ENCODE measurements at places on chromosomes 12 and 14.

GRCh38 chr12:106994579-106995220 is 7.8 kb upstream of the MTERF2 start:
- no peak for DNase-seq

DNA sequence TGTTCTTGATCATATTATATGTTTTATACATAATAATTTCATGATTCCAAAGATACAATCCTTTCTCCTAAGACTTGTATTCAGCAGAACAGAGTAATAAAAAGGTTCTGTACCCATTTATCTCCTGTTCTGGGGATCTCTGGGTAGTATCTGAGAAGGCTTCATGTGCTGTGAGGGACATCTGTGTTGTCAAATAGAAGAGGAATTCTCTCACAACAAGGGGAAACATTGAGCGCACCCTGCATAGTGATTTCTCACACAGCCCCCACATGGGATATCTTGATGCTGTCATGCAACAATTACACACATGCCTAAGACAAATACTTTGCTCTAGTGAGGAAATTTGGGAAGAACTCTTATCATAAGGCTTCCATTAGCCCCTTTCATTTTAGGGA is 101.8 kb upstream of the ATF1 start:
- no peak for DNase-seq

- DNase-seq: no peak
Observed at GRCh38 chr12:106913456-106913855, 42.3 kb upstream of the TMEM263 start.

DNA sequence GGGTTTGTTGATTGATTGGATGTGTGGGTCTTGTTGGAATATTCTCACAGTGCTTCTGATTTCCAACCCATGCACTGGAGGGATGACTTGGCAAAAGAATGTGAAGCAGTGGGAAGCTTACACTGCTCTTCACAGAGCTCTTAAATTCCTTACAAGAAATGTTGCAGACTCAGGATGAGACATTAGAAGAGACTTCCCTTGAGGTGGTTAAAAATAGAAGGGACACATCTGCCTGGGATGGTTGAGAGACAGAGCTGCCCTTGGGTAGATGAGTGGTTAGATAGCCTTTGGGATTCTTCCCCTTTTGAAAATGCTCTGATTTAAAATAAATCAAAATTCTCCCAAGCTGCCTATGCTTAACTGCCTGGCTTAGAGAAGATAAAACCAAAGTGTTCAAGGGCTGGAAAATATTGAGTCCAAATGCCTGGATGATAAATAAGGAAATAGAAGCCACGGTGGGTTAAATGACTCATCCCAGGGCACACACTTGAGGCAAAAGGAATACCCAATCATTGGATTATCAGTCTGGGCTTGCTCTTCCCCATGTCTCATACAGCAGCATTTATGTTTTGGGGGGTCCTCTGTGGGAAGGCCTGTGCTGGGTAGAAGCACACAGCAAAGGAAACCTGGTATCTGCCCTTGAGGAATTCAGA is 264.3 kb downstream of the AKAP6 start:
- no peak for DNase-seq

GRCh38 chr14:70616646-70617045 is 16.2 kb upstream of the MED6 start:
- DNase-seq: no peak

GRCh38 chr12:106753526-106753925 is 21.0 kb upstream of the RIC8B start:
- peak; percentile 59 for DNase-seq

DNA sequence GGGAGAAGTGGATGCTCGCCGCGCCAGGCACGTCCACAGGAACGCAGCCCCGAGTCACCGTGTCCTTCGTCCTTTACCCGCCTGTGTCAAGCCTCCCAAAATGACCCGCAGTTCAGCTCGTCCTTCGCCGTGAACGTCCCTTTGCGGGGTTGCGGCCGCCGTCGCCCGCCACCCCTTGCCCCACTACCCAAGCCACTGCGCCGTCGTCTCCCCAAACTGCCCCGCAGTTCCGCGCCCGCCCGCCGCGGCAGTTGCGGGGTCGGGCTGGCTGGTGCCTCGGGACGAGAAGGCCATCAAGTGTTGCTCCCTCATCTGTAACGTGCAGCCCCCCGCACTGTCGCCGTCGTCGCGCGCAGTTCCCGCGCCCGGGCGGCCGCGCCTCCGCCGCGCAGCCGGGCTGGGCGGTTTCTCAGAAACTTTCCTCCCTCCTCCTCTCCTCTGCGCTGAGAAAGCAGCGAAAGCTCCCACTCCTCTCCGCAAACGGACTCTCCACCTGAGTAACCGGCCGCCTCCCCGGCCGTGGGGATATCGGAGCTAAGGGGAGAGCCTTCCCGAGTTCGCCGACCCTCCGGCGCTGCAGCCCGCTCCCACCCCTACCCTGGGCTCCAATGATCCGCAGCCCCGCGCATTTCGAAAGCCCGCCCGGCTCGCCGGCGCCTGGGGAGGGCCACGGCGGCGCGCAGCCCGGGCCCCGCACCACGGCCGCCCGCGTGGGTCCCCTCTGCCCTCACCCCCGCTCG is 6.7 kb downstream of the CDKN1B start:
- DNase-seq: peak; percentile 49

- DNase-seq: peak; percentile 61
Observed at GRCh38 chr12:111056618-111057521, 136.5 kb upstream of the MYL2 start.

DNA sequence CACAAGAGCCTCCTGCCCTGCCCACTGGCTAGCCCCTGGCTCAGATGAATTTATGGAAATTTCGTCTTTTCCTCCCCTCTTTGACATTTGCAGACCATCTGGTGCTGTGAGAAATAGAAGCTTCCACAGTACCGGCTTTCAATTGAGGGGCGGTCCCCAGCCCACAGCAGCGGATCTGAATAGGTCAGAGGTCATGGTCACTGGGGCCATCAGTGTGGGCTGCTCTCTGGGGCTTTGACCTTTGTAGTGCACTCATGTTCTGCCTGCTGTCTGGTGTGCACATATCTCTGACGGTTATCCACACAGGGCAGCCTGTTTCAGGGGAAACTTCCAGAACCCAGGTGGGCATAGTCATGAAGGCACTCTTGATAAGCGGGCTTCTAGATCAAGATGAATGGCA is 2.5 kb upstream of the RFLNA start:
- no peak for DNase-seq

DNA sequence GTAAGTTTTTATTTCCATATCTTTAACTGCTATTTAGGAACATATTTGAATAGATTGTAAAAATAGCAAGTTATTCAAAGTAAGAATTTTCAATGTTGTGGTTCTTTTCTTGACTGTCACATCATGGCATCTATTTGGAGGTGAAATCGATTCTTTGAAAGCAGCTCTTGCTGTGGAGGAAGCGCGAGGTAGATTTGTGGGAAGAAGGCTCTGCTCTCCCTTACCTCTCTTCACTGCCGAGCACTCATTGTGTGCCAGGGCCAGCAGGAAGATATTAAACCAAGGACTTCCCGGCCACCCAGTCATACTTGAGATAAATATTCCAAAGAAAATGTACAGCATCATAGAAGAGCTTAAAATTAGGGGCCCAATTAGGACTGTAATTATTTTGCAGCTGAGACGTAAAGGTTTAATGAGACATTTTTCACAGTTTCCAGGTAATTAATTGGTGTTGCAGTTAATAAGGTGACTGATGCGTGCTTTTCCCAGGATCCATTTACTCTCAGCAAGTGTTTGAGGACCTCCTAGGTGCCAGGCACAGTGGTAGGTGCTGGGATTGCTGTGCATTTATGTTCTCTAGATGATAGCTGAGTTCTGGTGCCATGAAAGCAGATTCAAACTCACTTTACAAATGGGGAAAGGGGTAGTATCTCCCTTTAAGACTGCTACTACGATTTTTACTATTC is 89.2 kb upstream of the DYNC1H1 start:
- no peak for DNase-seq

- no peak for DNase-seq
Observed at GRCh38 chr14:54098536-54098935, 141.9 kb upstream of the BMP4 start.

- no peak for DNase-seq
Observed at GRCh38 chr12:65673732-65674131, 150.6 kb upstream of the HMGA2 start.

DNA sequence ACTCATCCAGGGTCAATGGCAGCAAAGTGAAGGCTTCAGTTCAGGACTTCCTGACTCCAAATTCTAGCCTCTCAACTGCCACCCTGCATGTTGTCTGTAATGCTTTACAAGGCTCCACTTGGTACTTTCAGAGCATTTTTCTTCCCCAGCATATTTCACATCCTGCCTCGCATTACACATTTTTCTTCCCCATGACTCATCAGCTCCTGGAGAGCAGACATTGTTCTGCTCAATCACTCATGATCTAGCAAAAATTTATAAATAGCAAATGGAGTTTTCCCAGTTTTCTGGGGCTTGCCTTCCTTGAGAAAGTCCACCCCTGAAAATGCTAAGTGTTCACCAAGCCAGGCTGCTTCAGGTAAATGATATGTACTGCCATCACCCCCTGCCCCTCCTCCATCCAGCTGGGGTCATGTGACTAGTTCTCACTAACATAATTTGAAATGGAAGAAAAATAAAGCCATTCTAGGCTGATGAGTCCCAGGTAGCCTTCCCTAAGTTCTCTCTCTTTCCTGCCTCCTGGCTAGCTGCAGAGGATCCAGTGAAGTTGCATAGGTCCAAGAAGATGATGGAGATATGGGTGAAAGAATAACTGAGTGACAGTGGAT is 69.4 kb downstream of the ARMH4 start:
- no peak for DNase-seq

GRCh38 chr14:101174980-101175606 is 271.6 kb upstream of the RTL1 start:
- no peak for DNase-seq

DNA sequence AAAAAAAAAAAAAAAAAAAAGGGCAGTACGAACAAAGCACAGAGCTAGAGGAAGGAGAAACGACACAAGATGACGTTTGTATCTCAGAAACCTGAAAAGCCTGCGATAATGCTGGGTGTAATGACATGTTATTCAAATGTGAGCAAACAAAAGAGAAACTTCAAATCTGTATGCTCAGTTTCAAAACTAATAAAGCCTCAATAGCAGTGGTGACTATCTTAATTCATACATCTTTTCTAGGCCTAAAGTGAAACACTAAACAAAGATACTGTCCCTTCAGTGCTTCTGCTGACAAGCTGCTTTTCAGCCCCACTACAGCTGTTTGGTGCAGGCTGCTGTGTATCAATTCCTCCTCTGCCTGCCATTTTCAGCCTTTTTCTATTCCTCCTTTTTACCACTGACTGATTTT is 15.8 kb downstream of the ITPR2 start:
- no peak for DNase-seq

DNA sequence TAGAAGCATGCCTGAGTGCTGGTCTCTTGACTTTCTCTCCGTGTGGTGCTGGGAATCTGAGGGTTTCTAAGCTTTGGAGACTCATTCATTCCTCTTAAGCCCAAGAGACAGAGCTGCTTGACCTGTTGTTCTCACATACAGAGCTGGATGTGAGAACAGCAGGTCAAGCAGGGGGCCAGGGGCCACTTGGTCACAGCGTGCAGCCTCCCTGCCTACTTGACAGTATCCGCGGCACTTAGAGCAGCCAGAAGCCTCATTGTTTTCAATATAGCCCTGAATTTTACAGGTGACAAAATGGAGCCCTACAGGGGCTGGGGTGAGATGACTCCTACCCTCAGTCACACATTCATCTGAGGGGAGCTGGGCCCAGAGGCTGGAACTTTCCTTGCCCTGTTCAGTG is 88.9 kb downstream of the ESRRB start:
- no peak for DNase-seq

DNA sequence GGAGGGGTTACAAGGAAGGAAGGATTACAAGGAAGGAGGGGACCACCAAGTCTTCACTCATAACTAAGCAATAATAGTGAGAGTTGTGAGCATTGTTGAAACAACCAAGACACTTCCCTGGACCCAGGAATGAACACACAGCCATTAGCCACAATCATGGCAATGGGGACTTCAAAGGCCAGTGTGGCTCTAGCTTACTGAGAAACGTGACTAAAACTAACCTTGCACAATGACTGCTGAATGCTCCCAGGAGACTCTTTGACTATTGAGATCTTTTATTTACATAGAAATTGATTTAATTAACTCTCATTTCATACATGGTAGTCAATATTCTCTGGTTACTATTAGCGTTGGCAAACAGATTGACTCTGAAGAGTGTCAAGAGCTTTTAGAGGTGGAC is 263.0 kb upstream of the SOX5 start:
- no peak for DNase-seq

DNA sequence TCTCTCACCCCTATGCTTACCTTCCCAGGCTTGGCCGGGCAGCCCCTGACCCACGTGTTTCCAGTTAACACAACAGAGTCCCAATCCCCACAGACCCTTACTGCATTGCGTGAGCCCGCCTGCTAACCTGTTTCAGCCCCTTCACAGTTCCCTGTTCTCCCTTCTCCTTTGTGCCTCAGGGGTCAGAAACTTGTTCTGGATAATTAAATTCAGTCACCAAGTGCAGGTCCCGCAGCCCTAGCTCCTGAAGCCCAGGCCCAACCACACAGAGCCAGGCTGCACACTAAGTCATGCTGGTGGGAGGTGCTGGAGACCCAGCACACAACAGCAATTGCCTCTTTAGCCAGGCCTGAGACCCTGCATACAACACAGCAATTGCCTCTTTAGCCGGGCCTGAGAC is 9.6 kb downstream of the ISM2 start:
- DNase-seq: no peak

- DNase-seq: no peak
Observed at GRCh38 chr12:27523305-27523641, 733 bp upstream of the PPFIBP1 start.

GRCh38 chr12:27425306-27425705 is 21.2 kb upstream of the SMCO2 start:
- no peak for DNase-seq

GRCh38 chr12:57096748-57097553 is 8.0 kb downstream of the NAB2 start:
- no peak for DNase-seq

- DNase-seq: no peak
Observed at GRCh38 chr14:66746316-66747006, 238.5 kb downstream of the GPHN start.

GRCh38 chr14:104403421-104404220 is 175.9 kb upstream of the C14orf180 start:
- DNase-seq: no peak

DNA sequence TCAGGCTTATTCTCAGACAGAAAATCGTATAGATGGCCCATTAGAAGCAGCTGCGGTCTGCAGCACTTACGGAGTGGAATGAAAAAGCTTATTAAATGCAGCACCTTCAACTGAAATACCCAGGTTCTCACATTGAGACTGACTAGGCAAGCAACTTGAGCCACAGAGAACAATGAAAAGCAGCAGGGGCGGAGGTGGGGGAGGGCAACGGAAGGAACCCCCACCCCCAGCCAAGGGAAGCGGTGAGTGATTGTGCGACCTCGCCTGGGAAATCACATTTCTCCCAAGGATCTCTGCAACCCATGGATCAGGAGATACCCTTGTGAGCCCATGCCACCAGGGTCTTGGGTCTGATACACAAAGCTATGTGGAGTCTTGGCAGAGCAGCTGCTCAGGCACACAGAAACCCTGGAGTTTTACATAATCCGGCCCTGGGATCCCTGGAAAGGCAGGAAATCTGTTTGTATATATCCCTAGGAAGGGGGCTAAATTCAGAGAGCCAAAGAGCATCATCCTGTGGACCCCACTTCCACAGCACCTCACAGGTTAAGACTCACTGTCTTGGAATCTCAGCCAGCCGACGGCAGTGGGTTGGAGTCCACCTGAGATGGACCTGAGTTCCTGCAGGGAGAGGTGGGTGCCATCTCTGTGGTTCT is 38.1 kb downstream of the PZP start:
- DNase-seq: no peak

GRCh38 chr12:109466821-109467220 is 10.3 kb downstream of the KCTD10 start:
- DNase-seq: no peak
